SK-N-SH treated with all-trans-retinoic acid at 6 μM for 48 hours (cell line): ENCODE measurements at places on chromosomes 2 and 18.

DNA sequence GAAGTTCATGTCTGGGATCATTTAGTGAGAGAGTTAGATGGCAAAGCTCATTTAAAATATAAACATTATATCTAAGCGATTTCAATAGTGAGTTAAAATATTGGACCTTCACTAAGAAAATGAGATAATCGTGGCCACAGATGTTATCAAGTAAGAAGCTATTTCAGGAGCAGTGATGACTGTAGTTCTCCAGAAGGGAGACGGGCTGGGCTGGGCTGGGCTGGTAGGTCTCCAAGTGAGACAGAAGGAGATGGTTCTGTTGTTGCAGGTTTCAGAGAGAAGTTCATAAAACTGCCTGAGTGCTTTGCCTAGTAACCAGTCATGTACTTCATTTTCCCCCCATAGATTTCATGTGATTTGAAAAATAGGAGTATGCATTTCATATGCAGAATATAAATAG lies 130.1 kb upstream of the DAPL1 start:
- peak; percentile 71 for ATAC-seq

DNA sequence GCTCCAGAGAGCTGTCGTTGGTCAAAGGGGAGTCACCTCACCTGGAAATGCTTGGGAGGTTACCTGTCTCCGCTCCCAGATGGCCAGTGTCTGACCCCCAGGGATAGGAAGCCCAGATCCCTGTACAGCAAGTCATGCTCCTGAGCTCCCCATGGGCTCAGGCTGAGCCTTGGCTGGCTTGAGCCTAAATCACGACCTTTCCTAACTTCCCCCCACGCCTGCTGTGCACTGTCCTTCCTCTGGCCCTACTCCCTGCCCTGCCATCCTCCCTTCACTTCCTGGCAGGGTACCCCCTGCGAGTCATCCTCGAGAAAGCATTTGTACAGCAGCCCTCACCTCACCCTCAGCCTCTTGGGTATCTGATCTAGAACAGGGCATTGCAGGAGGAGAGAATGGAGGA lies 9.2 kb upstream of the HDAC4 start:
- no peak for ATAC-seq

DNA sequence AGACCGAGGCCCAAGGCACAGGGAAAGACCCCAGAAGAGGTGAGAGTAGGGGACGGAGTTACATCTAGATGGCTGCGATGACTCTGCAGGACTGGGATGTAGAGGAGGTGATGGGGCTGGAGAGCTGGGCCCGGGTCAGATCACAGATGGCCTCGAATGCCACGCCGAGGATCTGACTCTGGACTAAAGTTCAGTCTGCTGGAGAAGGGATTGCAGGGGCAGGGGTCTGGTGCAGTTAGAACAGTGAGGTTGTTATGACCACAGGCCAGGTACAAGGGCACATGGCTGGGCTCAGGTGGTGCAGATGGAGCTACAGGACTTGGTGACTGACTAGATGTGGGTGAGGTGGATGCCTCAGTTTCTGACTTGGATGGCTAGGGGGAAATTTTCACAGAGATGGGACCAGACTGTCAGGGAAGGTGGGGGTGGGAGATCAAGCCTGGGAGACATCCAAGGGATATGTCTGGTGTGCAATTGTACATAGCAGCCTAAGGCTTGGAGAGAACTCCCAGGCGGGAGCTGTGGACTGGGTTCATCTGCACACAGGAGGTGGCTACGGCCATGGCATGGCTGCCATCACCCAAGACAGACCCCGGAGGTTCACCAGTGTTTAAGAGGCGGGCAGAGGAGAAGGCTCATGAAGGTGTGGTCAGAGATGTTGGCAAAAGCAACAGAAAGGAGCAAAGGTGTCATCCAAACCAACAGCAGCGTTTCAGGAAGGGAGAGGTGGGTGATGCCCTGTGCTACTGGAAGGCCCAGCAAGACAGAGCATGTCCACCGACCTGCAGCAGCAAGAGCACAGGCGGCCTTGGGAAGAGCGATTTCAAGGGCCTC lies 66.9 kb downstream of the CIB4 start:
- no peak for ATAC-seq

DNA sequence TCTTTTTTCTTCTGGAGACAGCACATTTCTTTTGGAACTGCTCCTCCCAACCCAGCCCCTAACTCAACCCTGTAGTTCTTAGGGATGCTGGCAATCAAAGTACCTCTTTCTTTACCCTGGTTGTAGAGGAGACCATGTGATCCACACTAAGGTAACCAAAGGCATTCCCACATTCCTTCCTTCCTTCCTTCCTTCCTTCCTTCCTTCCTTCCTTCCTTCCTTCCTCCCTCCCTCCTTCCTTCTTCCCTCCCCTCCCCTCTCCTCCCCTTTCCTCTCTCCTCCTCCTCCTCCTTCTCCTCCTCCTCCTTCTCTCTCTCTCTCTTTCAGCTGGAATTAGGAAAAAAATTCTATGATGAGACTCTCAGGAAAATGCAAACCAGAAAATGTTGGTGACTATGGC lies 13.8 kb upstream of the RAPH1 start:
- ATAC-seq = no peak

GRCh38 chr2:233412405-233412804 lies 58.1 kb downstream of the DGKD start:
- no peak for ATAC-seq

GRCh38 chr2:48733067-48733503 lies 22.4 kb downstream of the LHCGR start:
- no peak for ATAC-seq

GRCh38 chr18:45328811-45329210 lies 286.5 kb upstream of the SLC14A2 start:
- no peak for ATAC-seq

GRCh38 chr2:17475286-17475685 lies 43.0 kb downstream of the RAD51AP2 start:
- ATAC-seq = no peak

DNA sequence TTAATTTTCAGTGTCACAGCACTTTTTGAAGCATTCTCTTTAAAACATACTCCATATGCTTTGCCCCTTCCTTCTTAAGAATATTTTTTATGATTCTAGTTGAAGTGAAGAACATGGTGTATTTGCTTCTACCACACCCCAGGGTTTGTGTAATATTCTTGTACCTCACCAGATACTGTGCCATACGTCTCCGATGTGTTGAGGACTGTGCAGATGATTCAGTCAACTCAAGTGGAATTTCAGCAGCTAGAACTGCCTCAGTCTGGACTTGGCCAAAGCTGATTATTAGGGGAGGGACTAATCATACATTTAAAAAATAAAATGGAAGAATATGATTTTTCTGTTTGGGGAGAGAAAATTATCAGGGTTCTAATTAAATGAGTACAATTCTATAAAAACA lies 115.7 kb downstream of the MYO1B start:
- no peak for ATAC-seq

- ATAC-seq = no peak
These were observed 195.0 kb downstream of the LOXHD1 start for GRCh38 chr18:46461993-46462392.
